ENCODE measurements at places on chromosomes 1 and 21.

DNA sequence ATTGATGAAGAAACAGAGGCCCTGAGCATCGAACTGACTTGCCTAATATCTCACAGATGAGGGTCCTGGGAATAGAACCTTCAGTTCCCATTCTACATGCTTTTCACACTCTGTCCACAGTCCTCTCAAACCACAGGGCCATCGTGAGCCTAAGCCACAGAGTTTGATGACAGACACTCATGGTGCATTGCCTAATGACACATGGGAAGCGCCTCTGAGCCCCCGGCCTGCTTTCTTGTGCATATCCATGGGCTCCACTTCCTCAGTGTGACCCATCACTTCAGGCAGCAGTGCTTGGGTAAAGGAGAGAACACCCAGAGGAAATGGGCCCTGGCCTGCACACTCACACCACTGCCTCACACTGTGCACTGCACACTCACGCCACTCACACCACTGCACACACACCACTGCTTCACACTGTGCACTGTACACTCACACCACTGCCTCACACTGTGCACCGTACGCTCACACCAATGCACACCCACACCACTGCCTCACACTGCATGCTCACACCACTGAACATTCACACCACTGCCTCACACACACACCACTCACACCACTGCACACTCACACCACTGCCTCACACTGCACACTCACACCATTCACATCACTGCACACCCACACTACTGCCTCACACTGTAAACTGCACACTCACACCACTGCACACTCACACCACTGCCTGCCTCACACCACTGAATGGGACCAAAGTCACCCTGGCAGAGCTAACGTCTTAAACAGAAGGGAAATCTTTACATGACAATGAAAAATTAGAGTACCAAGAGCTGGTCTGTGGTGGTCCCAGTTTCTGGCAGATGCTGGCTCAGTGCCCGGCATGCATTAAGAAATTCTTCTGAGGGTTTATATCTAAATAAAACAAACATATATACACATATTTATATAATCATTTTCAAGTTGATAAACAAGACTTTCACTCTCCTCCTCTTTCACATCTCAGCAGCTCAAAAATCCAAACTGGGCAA, 53.0 kb downstream of the KANK4 start:
- DNase-seq: no peak

DNA sequence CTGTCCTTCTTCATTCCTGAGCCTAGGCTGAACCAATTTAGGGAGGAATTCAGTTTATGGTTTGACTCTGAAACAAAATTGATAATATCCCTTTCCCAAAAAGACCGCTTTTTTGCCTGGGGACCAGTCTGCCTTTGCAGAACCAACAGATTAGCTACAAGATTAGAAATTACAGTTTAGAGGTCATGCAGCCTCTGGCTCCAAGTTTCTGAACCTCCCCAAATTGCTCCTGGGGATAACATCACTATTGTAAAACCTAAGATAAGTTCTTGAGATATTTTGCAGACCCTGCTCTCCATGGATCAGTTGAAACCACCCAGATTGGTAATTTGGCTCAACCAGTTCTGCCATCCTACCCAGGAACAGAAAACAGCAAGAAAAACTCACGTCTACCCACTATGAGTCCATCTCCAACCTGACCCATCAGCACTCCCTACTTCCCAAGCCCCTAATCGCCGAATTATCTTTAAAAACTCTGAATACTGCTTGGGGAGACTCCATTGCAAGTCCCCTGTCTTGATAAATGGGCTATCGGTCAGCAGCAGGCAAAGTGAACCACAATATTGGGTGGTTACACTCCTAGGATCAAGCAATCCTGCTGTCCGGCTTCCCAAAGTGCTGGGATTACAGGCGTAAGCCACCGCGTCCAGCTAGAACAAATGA, 605 bp upstream of the RABGGTB start:
- no peak for DNase-seq

DNA sequence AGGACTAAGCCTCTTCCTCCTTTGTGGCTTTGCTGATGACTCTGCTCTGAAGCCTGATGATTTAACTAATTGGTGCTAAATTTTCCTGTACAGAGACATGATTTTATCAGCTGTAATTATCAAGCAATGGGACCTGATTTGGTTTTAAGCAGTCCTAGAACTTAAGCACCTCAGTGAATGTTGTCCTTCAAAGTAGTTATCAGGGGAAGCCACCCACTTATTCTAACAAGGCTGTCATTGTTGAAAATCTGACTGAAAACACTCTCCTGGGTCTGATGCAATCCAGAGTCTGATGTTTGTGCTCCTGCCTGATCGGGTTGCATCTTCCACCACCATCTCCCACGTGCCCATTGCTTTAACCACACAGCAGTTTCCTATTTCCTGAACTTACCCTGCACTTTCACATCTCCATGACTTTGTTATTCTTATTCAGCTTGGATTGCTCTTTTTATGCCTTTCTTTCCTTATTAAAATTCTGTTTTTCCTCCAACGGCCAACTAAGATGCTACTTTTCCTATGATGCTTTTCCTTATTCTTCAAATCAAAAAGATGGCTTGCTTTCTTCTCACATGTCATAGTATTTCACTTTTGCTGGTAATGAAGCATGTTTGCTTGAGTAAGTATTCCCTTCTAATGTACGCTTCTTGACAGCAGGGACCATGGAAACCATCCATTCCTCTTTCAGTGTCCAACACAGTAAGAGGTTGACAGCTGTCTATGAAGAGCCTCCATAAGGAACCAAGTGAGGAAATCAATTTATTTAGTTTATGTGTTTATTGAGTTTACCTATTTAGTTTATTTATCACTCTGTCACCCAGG, 55.0 kb downstream of the S1PR1 start:
- no peak for DNase-seq

GRCh38 chr1:41444246-41444645, 40.2 kb downstream of the EDN2 start:
- DNase-seq: no peak

GRCh38 chr21:44866780-44867179, 6.7 kb downstream of the PTTG1IP start:
- DNase-seq: no peak

- no peak for DNase-seq
Measured at GRCh38 chr1:185987611-185988321, 253.6 kb downstream of the HMCN1 start.

- DNase-seq: no peak
Measured at GRCh38 chr1:81847063-81847462, 46.3 kb downstream of the ADGRL2 start.

DNA sequence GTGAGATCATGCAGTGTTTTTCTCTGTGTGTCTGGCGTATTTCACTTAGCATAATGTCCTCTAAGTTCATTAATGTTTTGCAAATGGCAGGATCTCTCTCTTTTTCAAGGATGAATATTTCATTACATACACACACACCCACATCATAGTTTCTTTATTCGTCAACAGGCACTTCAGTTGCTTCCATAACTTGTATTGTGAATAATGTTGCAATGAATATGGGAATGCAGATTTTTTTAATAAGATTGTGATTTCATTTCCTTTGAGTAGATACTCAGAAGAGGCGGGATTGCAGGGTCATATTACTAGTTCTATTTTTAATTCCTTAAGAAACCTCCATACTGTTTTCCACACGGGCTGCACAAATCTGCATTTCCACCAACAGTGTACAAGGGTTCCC, 134.0 kb downstream of the CLEC20A start:
- no peak for DNase-seq

DNA sequence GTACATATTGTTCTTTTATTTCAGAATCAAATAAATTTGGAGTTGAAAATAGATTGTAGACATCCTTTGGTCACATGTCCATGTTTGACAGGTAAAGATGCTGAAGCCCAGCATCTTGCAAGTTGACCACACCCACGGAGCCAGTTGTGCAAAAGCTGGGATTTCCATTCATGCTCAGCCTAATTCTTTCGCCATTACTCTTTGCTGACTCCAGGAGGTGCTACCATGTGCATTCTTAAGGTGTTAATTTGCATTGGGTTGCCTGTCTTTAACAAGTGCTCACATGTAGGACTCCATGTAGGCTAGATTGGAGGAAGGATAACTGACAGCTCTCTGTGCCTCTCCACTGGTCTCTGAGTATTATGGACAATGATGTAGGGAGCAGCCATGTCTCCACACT, 660.7 kb downstream of the LMO4 start:
- no peak for DNase-seq

DNA sequence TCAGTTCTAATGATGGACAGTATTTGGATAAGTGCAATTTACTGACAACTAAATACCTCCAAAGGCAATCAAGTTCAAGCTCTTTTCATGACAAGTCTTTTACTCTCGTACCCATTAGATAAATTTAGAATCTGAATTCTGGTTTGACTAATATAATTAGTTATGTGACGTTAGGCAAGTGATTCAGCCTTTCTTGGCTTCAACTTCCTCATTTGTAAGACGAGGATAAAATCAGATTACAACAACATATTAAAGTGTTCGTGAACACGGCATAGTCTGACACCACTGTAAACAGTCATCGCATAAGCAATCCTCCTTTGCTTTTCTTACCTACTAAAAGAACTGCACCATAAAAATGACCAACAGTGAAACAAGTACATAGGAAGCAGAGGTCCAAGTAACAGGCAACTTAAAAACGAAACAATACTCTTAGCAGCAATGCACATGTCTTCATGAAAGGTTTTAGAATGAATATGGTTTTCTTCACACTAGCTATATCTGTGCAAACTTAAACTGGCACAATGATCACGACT, 25.7 kb downstream of the COA6 start:
- no peak for DNase-seq

GRCh38 chr1:52603630-52604029, 1.5 kb downstream of the GPX7 start:
- DNase-seq: no peak

Measured in right kidney (tissue), 9 donors.